ENCODE measurements at places on chromosomes 1 and 21.

DNA sequence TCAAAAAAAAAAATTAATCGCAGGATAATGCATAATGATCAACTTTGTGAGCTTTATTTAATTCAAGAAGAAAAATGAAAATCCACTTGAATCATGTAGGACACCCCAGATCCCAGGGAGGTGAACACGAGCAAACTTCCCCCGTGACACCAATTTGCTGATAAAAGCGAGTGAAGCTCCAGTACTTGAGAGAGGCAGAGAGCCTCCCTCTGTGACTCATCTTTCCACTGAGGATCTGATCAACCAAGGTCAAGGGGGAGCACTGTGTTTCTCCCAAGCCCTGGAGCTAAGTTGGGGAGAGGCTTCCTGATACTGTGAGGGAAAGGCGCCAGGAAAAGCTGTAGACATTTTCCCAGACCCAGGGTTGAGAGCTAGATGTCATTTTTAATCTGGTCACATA is 160.9 kb downstream of the SLC44A5 start:
- DNase-seq, result no peak

GRCh38 chr1:59434336-59434735 is 137.4 kb downstream of the FGGY start:
- DNase-seq, result no peak

GRCh38 chr21:36202726-36203602 is 46.3 kb downstream of the DOP1B start:
- DNase-seq, result no peak

GRCh38 chr1:93805027-93805610 is 73.9 kb downstream of the DNTTIP2 start:
- DNase-seq, result no peak

GRCh38 chr21:41289431-41289830 is 27.2 kb upstream of the FAM3B start:
- DNase-seq, result peak; percentile 12

DNA sequence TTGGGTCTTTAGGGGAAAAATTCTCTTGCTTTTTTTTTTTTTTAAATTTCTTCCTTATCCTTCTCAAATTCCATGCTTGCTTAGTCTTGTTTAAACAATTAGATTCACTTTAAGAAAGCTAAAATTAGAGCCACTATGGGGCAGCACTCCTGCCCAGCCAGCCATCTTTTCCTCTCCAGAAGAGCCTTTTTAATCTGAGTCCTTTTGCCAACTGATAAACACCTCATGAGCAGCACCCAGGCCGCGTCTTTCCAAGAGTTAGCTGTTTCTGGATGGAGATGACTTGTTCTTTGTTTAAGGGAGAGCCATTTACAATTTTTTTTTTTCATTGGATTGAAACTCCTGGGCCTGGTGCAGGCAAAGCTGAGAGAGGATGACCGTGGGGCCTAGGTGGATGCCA is 53.3 kb upstream of the TSPAN2 start:
- DNase-seq, result no peak

DNA sequence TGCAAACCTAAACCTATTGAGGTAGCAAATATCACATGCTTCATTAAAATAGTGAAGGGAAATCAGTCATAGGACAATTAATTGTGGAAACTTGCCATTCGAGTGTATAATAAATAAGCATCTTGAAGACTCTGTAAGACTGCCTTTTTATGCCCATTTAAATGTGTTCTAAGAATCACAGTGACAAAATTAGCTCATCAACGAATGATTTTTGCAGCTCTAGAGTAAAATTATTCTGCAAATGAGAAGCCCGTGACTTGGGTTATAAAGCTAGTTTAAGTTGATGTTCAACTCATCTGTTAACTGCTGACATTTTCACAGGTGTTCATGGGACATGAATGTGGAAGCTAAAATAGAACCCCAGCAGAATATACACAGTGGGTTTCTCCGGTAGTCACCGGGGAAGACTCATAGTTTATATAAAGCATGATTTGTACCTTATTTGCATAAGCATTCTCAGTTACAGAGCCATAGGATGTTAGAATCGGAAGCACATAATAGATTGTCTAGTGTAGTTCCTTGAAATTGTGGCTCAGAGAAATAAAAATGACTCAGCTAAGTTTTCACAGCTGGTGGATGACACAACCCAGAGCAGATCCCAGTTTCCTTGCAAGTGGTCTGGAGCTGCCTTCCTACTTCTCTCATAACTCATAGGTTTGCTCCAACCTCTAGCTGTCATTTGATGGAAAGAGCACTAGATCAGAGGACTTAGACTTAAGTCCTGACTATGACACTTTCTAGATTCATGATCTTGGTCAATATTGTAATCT is 107.3 kb downstream of the UCHL5 start:
- DNase-seq, result no peak

DNA sequence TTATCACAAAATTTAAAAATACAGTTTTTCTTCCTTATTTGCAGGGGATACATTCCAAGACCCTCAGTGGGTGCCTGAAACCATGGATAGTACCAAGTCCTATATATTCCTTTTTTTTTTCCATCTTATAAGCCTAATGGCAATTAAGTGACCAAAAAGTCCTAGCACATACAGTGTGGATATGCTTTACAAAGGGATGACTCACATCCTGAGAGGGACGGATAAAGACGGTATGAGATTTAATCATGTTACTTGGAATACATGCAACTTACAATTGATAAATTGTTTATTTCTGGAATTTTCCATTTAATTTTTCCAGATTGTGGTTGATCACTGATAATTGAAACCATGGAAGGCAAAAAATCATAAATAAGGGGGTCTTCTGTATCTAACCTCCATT is 181.2 kb upstream of the BRINP3 start:
- DNase-seq, result no peak

DNA sequence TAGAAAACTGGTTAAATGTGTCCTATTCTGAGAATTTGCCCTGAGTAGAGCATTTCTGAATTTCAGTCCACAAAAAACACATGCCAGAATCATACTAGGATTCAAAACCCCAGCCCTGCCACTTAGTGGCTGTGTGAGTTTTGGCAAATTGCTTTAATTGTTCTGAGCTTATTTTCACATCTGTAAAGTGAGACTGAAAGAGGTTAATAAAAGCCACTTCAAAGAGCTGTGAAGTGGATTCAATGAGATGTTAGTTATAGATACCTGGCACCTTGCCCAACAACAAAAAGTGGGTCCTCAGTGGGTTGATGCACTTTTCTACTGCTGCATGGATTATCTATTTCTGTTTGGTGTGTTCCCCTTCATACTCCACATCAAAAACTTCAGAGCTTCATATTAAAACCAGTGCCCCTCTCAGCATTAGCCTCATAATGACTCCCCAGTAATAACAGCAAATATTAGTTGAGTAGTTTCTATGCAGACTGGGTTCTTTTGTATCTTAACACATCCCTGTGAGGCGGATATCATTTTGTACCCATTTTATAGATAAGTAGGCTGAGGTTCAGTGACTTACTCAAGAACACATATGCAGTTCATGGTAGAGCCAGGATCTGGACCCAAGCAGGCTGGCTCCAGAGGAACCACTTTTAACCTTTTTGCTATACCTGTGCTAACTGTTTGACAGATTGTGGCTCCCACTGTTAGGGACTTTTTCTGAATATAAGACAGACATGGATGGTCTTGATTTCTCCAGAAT is 14.2 kb upstream of the ADORA3 start:
- DNase-seq, result no peak

DNA sequence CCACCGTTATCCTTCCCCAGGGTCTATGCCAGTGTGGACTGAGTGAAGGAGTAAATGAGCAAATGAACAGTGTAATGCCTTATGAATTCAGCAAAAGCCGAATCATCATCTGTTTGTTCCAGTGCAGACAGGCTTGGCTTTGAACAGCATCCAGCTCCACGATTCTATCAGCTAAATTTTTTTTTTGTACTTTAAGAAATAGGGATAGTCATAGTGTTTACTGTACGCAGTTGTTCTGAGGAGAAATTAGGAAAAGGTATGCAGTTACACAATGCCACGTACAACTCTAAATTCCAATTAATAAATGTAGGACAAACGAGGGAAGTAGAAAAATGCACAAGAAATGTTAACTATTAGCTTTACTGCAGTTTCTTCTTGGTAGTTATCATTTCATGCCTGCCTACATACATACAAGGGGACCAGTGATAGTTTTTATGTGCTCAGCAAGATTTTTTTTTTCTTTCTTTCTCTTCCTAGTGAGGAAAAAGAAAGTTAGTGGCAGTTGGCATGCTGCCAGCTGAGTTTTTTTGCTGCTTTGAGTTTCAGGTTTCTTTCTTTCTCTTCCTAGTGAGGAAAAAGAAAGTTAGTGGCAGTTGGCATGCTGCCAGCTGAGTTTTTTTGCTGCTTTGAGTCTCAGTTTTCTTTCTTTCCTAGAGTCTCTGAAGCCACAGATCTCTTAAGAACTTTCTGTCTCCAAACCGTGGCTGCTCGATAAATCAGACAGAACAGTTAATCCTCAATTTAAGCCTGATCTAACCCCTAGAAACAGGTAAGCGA is at the start of gene IFI44L:
Gene IFI44L (plus strand): TSS at position 646 of the 777 bp plus-strand sequence. CDS start 7,468 bp downstream, outside the sequence.
- DNase-seq, result no peak

- no peak for DNase-seq
Observed at GRCh38 chr1:82775406-82776000, 974.8 kb downstream of the ADGRL2 start.

DNA sequence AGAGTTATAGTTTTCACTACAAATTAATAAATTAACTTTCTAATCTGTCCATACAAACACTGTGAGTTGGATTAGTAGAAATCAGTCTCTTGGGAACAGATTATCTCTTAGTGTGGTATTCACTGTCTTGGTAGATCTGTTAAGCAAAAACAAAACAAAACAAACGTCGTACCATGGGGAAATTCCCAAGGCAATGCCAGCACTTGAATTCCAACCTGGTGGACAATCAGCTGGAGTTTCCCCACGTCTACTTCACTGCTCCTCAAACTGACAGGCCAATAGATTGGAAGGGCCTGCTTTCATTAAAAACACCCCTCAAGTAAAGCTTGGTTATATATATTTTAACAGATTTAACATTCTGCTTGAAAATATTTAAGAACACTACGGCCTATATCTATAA is 31.9 kb downstream of the GDAP2 start:
- DNase-seq, result no peak

DNA sequence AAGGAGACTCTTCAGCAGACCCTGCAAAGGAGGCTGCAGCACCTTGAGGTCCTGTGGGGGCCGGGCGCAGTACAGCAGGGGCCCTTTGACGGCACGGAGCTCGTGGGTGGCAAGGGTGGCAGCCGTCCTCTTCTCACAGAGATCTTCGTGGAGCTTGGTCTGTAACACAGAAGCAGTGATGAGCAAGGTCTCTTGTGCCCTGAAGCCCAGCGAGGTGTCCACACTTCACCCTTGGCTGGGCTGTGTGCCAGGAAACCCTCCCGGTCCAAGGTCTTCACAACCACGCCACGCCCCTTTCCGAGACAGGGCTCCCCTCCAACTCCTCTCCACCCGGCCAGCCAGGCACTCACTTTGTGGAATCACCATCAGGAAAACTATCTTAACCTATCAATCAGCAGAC is 11.3 kb downstream of the LRRC47 start:
- DNase-seq, result no peak

GRCh38 chr1:175794586-175794985 is 51.2 kb upstream of the TNR start:
- no peak for DNase-seq

GRCh38 chr1:119715542-119715941 is 3.8 kb downstream of the PHGDH start:
- peak; percentile 13 for DNase-seq

DNA sequence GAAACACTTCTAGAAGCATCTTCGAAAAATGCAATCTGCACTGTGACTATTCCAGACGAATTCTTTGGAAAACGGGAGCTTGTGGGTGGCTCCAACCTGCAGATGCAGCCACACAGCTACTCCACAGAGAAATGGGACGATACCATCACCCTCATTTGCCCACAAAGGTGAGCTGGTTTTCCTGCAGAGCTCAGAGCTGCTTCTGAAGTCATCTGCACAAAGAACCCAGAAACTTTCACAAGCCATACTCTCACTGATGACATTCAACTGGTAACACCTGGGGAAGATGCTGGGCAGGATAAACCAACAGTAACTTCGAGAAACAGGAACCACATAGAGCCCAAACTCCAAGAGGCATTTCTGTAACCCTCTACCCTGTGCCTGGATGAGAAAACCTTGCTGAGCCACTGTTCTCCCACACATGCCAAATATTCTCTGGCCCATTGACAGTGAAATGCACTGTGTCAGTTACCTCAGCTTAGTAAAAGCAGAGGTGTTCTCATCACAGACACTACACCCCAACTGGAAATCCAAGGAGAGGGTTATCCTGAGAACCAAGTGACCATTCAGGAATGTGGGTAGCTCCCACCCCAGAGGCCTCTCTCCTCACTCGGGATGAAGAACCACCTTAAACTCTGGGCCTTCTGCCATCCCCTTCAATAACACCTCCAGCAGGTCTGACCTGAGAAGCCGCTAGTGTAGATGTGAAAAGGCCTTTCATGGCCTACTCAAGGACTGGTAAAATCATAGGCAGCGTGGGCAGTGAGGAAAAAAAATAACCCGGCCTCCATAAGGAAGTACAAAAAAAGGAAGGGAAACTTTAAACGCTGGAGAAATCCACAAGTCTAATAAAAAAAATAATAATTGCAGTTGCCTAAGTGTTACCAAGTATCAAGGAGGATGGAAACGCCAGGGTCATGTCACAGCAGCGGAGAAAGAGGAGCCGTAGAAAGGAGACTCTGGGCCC is 56.7 kb downstream of the HSF2BP start:
- no peak for DNase-seq

DNA sequence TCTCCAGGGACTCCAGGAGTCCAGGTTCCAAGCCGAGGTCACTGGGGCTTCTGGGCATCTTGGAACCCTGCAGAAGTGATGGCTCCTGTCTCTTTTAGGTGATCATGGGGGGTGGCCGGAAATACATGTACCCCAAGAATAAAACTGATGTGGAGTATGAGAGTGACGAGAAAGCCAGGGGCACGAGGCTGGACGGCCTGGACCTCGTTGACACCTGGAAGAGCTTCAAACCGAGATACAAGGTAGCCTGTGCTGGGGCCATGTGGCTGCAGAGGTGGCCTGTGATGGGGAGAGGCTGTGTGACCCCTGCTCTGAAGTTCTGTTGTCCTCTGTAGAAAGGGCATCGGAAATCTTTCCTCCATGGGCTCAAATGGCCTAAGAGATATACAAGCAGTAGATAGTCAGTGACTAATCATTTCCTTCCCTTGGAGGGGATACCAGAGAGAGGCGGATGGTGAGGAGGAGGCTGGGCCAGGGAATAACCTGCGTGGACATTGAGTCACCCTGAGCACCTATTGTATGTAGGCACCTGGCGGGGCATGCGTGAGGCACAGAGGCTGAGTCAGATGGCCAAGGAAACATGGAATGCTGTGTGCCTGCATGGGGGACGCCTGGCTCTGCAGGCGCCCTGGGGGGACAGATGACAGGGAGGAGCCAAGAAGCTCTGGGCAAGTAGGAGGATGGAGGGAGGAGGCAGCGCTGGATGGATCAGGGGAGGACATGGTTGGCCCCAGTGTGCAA is 59.0 kb downstream of the ALPL start:
- DNase-seq, result no peak

DNA sequence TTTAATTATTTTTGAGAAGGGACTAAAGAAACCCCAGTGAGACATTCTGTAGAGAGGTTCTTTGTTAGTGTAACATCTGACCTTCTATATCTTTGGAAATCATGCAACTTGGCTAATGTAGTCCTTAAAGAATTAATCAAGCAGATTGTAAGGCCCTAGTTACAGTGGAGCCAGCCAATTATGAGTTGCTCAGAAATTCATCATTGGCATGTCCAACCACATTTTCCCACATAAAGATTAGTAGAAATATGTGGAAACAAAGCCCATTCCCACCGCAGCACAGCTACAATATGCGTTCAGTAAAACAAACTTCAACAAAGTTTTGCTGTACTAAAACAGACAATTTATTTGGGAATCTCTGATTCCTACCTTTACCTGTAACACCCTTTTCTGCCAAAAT is 27.8 kb downstream of the WNT2B start:
- no peak for DNase-seq

Data from NCI-H2227 treated with DMSO at 0.1 percent for 48 hours (cell line).